ENCODE measurements at places on chromosomes 6 and 20.
A peak's percentile ranks its signal among the peaks of the same experiment; 100 is the strongest.

DNA sequence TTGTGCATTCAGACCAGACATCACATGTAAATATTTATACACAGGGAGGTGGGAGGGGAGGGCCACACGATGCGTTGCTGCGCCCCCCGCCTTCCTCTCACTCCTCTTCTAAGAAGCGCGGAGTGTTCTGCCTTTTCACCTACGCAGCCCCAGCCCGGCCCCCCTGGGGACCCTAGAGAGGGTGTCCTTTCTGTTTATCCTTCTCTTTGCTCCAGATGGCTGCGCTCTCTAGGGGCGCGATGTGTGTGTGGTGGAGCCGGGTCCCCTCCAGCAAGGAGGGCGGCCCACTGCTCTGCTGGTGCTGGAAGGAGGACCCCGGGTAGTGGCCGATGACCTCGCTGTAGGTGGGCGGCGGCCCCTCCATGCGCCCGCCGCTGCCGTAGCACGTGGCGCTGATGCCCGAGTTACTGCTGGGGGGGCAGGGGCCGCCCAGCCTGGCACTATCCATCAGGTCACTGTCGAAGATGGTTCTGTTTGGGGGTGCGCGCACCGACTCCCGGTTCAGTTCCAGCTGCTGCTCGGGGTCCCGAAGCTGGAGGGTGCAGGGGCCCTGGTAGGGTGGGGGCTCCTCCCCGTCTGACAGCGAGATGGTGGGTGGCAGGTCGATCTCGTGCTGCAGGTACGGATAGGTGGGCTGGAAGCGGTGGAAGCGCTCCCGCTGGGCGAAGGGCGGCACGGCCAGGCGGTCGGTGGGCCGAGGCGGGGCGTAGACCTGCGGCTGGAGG lies 31.8 kb upstream of the ZBP1 start:
- DNase-seq: no peak

- no peak for DNase-seq
Observed at GRCh38 chr20:32443386-32443974, 85.3 kb downstream of the ASXL1 start.

DNA sequence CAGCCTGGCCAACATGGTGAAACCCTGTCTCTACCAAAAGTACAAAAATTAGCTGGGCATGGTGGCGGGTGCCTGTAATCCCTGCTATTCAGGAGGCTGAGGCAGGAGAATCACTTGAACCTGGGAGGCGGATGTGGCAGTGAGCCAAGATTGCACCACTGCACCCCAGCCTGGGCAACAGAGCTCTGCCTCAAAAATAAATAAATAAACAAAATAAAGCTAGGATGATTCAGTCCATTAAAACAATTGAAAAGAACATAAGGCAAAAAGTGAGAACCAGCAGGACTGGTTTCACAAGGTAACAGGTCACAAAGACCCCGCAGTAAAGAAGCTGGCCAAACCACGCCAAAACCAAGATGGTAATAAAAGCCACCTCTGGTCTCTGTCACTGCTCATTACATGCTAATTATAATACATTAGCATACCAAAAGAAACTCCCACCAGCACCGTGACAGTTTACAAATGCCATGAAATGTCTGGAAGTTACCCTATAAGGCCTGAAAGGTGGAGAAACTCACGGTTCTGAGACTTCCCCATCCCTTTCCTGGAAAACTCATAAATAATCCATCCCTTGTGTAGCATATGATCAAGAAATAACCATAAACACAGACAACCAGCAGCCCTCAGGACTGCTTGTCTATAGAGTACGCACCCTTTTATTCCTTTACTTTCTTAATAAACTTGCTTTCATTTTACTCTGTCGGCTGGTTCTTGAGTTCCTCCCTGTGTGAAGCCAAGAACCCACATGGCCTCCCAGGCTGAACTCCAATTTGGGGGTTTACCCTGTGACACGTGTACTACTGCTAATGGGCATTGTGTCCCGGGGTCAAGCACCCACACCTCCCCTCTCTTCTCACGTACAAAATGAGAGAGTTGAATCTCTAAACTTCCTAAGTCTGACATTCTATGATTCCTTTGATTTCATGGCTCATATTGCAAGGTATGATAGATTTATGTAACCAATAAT lies 10.2 kb downstream of the LAMA4 start:
- DNase-seq: no peak

GRCh38 chr20:1623501-1624205 lies 3.8 kb upstream of the SIRPB1 start:
- no peak for DNase-seq

DNA sequence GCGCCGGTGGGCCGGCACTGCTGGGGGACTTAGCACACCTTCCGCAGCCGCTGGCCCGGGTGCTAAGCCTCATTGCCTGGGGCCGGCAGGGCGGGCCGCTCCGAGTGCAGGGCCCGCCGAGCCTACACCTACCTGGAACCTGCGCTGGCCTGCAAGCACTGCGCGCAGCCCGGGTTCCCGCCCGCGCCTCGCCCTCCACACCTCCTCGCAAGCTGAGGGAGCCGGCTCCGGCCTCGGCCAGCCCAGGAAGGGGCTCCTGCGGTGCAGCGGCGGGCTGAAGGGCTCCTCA lies 10.7 kb upstream of the MPC1 start:
- DNase-seq: no peak

DNA sequence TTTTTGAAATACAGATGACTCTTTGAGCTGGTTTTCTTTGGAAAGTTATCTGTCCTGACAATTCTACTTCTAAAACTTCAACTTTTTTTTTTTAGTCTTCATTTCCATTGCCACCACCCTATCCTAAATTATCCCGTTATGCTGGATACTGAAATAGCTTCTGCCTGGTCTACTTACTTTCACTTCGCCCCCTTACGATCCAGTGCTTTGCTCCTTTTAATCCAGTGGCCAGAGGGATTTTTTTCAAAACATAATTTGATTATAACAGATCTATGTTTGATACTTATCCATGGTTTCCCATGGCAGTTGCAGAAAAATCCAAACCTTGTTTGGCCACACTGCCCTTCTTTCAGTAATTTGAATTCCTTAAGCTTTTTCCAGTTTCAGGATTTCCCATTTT lies 27.4 kb downstream of the ASXL1 start:
- DNase-seq: no peak

- no peak for DNase-seq
Observed at GRCh38 chr20:41631826-41632225, 13.6 kb upstream of the CHD6 start.

- DNase-seq: no peak
Observed at GRCh38 chr20:33609504-33609903, 52.6 kb upstream of the C20orf144 start.

DNA sequence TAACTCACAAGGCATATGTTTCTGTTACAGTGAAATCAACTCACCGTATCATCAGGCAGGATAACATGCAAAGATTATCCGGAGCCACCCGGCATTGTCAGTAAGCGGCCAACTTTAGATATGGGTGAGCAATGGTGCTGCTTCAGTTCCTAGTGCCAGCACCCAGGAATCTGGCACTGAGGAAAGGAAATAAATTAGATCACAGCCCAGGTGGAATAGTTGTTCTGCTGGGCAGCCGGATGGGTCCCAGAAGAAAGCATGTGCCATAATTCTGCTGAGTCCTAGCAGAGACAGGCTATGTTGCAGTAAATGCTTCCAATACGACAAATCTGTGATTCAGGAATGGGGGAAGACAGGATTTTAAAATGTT lies 183.6 kb upstream of the SPTLC3 start:
- no peak for DNase-seq

GRCh38 chr6:127402890-127403617 lies 56.1 kb downstream of the KIAA0408 start:
- DNase-seq: no peak

GRCh38 chr6:153947808-153948447 lies 91.1 kb upstream of the OPRM1 start:
- DNase-seq: peak; percentile 1

GRCh38 chr6:149934249-149935156 lies 7.3 kb upstream of the ULBP2 start:
- DNase-seq: peak; percentile 67

Data from activated naive CD8-positive, alpha-beta T cell treated with anti-CD3 and anti-CD28 coated beads, Interleukin-2, amount 50 U/mL, for 24 hours (primary cell).